Amniotic stem cell (primary cell): ENCODE measurements at places on chromosomes 2 and 18.

DNA sequence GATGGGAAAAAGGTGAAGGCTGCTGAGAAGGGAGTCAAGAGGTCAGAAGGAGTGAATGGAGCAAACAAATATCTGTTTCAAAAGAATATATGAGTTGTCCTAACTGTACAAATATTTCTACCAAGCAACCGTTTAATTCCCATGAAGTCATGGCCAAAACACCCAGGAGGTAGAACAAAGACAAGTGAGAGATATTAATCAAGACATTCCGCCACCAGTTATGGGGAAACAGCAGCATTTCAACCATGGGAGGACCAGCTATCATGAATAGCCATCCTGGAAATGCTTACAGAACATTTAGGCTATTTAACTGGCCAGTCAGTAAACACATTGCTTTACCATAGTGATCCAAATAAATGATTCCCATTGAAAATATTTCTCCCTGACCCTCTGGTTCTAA is 396.3 kb downstream of the IRS1 start:
- DNase-seq: no peak

- no peak for DNase-seq
These were observed 159.2 kb downstream of the FAM210A start for GRCh38 chr18:13566941-13567746.

GRCh38 chr2:207141386-207141785 is 24.4 kb downstream of the KLF7 start:
- no peak for DNase-seq

DNA sequence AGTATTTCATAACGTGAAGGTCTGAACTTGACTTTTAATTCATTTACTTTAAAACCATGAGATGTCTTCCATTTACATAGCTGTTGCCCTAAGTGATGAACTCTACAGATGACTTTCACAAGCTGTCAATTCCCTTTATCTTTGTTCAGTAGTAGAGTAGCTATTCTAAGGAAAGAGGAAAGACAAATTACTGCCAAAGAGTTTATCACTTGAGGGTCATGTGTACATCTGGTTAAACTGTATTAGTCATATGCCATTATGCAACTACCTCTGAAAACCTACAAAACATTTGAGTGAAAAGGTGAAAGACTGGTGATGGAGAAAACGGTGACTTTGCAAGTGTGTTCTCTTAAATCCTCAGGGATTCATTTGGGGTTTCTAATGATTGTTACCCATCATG is 763.9 kb downstream of the TMEM182 start:
- no peak for DNase-seq

- DNase-seq: no peak
These were observed 32.5 kb downstream of the BMPR2 start for GRCh38 chr2:202408546-202409140.

GRCh38 chr2:162297925-162298552 is 20.4 kb downstream of the IFIH1 start:
- peak; percentile 76 for DNase-seq

- DNase-seq: no peak
These were observed 401.6 kb downstream of the PARD3B start for GRCh38 chr2:204946892-204947291.

- no peak for DNase-seq
These were observed 744.0 kb downstream of the ADCYAP1 start for GRCh38 chr18:1648712-1649111.

DNA sequence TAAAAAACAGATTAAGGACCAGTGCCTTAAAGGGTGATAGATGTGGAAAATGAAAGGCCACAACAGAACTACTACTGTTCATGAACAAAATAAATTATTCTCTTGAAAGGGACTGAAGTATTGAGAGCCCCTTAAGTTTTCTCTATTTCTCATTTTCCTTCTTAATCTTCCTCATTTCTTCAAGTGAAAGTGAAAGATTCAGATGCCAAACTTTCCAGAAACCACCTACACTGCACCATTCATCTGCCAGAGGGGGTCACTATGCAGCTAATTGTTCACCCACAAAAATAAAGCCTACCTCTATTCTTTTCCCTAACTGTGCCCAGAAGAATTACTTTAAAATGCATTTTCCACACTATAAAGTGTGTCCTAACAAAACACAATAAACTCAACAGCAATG is 140.1 kb downstream of the NR4A2 start:
- no peak for DNase-seq

- DNase-seq: peak; percentile 77
These were observed 202 bp downstream of the MCEE start for GRCh38 chr2:71129902-71130151.

DNA sequence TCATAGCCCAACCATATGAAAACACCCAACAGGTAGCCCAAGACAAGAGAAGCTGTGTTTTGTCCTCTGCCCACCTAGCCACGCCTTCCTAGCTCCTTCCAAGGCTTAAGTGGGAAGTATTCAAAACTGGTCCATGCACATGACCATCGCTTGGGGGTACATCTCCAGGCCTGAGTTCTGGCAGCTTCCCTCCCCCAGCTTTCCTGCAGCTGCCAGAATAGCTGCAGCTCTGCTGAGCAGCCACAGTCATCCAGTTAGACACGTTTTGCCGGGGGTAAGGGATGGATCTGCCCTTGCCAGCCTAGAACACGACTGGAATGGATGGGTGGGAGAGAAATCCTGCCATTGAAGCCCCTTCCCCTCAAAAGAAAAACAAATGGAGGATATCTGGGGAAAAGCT is 166.8 kb downstream of the NRP2 start:
- DNase-seq: no peak

- peak; percentile 33 for DNase-seq
These were observed at the start of gene GALNT14 for GRCh38 chr2:31138037-31138962. GALNT14 (minus strand) TSS chr2:31138440; CDS start chr2:31138086, 354 bp downstream.

- DNase-seq: no peak
These were observed 3.3 kb upstream of the MTLN start for GRCh38 chr2:110215566-110216158.

- no peak for DNase-seq
These were observed 46.5 kb downstream of the UNC50 start for GRCh38 chr2:98654699-98655495.

DNA sequence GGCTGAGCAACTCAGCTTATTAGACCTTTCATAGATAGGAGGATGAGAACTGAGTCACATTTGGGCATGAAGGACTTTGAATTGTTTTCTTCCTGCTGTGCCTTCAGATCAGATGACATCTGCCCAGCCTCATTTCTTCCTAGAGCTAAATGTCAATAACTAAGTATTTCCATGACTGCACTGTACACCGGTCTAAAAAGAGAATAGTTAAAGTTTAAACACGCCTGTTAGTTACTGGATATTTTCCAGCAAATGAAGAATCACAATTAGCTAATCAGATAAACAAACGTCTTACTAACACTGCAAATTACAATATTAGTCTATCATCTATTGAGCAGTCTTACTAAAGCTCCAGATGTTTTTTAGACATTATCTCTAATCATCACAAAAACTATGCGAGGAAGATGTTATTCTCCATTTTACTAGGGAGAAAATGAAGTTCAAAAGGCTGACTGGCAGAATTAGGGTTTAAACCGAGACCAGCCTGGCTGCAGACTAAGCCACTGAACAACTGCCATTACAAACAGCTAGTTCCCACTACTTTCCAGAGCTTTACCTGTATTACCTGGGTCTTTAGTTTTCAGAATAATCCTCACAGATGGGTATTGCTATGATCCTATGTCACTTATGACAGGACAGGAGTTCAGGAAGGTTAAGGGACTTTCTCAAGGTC is 69.4 kb upstream of the ZNF397 start:
- DNase-seq: no peak

DNA sequence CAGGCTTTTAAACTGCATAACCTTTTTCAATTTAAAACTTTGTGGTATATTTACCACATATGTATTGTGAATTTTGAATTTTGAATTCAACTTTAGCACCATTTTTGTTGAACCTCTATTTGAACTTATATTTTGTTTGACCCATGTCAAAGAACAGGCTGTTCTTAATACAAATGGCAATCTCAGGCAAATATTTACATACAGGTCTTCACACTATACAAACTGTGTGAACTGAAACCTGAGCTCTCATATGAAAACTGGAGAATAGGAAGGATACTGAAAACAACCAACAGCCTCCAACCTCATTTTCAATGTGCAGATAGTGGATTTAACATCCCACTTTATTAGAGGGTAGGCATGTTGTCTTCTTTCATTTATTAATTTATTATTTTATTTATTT is 491.8 kb downstream of the KCNJ3 start:
- DNase-seq: no peak

DNA sequence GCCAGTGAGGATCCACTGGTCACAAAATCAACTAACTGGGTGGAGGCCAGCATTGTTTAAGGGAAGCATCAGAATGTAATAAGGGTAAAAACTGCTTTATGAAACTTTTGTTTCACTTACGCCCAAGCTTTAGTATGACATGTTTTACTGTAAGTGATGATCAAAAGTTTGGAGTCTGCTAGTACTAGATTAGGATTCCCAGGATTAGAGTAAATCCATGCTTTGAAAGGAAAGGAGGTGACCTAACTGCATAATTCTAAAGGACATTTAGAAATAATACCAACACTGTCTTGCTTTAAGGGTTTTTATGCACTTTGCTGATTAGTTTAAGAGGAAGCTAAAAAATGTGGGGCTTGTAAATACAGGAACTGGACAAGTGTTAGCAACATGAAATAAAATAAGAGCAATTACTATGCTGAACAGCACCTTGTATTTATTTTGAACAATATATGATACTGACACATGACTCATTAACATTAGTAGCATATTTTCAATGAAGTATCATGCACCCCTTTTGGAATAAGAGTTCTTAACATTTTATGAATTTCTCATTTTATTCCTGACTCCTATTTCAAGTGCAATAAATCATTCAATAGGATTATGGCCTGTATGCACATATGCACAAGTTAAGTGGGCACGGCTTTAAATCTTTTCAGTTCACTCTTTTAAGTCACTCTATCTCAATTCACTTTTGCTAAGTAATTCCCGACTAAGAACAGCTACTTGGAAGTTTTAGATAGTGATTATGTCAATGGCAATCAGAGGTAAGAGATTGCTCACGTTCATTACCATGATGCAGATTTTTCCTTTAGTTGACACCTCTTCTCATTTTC is 62.5 kb downstream of the STK39 start:
- DNase-seq: no peak

GRCh38 chr2:181446985-181447384 is 10.2 kb upstream of the ITGA4 start:
- no peak for DNase-seq

- DNase-seq: no peak
These were observed 334.2 kb downstream of the GRB14 start for GRCh38 chr2:164287056-164287455.

GRCh38 chr18:74897971-74898657 is 300.4 kb downstream of the ZNF407 start:
- DNase-seq: peak; percentile 6

- DNase-seq: no peak
These were observed 9.3 kb upstream of the EFHD1 start for GRCh38 chr2:232623768-232624765.

DNA sequence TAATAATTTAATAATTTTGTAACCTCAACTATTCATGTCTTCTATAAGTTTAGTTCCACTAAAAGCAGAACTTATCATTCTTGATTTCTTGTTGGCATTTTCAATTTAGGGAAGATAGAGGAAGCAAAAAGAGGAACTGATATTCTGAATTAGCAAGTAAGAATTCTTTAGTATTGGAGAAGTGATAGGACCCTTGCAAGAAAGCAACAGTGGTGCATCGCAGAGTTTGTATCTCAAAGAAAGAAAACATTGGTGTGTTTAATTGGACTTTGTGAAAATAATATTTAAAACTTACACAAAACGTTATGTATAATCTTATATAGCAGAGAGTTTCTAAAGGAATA is 36.5 kb upstream of the TNFRSF11A start:
- DNase-seq: no peak

DNA sequence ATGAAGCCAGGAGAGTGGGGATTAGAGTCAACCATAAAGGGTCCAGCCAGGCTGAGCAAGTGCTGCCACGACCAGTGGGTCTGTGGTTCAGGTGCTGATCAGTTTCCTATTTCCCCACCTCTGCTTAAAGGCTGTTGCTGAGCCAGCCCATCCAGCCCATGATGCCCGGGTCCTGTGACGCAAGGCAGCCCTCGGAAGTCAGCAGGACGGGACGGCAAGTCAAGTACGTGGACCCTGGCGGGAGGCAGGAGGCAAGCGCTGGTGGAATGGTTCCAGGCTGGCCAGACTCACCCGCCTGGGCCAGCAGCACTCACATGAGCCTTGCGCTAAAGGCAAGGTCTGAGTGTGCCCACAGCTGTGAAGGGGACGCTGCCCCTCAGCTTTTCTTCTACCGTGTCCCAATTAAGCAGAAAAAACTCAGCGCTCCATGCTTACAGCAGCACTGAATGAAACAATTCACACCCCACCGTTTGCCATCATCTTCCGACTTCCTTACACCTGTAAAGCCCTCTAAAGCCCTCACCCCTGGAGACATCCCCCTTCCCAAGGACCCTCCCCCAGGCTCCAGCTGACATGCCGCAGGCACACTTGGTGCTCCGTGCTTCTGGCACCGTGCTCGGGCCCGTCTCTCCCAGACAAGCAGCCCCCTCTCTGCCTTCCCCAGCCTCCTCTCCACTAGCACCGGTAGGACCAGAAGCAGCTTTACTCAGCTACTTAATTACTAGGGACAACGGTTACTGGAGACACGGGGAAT is 11.3 kb upstream of the RPL31 start:
- DNase-seq: no peak

DNA sequence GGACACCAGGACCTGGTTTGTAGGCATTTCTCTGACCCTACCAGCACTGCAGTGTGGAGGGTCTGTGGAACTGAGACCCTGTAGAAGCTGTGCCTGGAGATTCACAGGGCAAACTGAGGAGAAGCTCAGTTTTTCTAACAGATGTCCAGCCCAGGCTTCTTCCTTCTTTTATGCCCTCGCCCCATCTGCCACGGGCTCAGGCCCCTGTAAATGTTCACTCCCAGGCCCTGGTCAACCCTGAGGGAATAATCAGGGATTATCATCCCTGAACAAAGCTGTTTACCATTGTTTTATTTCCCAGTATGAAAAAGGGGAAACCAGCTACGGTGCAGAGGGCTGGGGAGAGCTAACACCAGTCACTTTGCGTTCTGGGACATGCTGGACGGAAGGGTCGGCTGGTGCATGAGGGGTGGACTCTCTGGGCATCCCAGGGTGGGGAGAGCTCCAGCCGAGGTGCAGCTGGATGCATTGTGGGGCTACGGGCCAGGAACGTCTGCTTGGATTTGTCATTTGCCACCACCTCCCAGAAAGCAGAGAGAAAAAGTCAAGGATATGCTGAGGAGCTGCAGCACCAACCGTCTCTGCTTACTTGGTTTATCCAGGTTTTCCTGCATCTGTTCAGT is 183.8 kb downstream of the TFCP2L1 start:
- DNase-seq: no peak
